H4 (cell line): ENCODE measurements at places on chromosomes 5 and 9. TPM values are rescaled to one million over a fixed set of nuclear protein-coding genes. Genes with fewer than 3 reads are reported as not detected.

- DNase-seq, result no peak
These were observed 58.9 kb upstream of the COL15A1 start for GRCh38 chr9:98884849-98885248.

Gene SMIM32
- not detected in 2 replicates for total RNA-seq

DNA sequence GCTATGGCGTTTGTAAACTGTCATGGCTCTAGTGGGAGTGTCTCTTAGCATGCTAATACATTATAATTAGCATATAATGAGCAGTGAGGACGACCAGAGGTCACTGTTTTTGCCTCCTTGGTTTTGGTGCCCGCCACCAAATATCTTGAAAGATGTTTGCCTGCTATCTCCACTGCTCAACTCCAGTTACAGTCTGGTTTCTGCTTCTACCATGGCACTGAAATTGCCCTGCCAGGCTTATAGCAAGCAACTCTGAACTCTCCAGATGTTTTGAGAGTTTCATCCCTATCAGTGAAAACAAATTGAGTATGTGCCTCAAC is 122.1 kb upstream of the SPRY4 start:
- peak; percentile 21 for DNase-seq

- DNase-seq, result no peak
These were observed 303.8 kb upstream of the IRX4 start for GRCh38 chr5:2186472-2187015.

DNA sequence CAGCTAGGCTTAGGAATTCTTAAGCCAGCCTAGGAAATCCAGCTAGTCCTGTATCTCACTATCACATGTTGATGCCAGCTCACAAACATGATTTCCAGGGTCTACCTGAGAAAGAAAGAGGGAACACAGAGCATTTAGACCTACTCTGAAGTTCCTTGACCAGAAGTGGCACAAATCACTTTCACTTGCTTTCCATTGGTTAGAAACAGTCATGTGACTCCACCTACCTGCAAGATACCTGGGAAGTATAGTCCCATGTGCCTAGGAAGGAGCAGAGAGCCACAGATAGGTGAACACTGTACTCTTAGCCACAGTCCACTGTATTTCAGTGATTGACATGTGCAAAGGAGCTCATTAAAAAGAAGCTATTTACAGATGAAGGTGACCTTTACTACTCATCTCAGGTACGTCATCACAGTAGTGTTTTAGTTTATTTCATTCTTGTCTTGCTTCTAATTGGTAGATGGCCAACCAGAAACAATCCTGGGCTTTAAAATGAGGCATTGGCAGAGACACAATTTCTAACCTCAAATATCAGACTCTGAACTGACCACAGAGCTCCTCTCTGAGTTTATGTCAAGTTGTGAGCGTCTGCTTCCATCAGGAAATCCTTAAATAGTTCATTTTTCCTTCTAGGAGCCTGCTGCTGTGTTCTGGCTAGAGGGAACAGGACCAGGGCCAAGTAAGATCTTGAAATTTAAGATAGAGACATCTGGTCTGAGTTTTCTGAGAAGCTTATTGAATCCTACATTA is 340.7 kb downstream of the TLE4 start:
- DNase-seq, result no peak

DNA sequence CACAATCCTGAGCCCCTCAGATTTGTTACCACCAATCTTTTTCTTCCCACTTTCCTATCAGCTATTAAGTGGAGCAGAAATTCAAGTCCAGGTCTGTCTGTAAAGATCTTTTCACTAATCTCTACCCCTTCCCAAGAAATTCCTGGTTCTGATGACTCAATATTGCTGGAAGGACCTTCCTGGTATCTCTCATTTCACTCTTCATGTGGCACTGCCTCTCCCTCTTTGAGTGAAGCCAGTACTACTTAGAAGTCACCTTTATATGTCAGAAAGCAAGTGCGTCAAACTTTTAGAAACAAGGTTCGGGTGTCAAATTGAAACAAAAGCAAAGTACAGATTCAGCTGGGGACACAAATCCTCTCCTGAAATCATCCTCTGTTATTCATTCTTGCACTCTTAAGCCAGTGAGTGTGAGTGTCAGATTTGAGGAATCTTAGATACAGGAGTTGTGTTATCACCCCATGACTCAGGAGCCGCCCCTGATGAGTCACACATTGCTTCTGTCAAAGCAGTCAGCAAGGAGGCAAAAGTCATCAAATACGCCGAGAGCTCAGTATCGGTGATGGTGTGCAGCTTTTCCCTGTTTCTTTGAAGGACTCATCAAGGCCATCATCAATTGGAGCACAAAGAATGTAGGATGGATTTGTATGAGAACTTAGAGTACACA is 313.0 kb downstream of the CETN3 start:
- peak; percentile 45 for DNase-seq

Gene RNF208
- total RNA-seq, result 0.31 TPM in 1 of 2 replicates, not detected in the other

Gene PCDHB7
- total RNA-seq, result 5.1 and 6.9 TPM in 2 replicates

Gene ZFP2
- total RNA-seq, result not detected in 2 replicates

- DNase-seq, result no peak
These were observed 5.1 kb downstream of the EEIG1 start for GRCh38 chr9:127975376-127976315.

Gene LVRN
- total RNA-seq, result not detected in 2 replicates

- DNase-seq, result no peak
These were observed 1.3 kb upstream of the REEP5 start for GRCh38 chr5:112923148-112923917.

Gene CEL
- 0.06 and 0.14 TPM in 2 replicates for total RNA-seq

- DNase-seq, result no peak
These were observed 8.1 kb downstream of the BRD9 start for GRCh38 chr5:884345-885126.

GRCh38 chr5:35745193-35745592 is 111.5 kb upstream of the IL7R start:
- no peak for DNase-seq

DNA sequence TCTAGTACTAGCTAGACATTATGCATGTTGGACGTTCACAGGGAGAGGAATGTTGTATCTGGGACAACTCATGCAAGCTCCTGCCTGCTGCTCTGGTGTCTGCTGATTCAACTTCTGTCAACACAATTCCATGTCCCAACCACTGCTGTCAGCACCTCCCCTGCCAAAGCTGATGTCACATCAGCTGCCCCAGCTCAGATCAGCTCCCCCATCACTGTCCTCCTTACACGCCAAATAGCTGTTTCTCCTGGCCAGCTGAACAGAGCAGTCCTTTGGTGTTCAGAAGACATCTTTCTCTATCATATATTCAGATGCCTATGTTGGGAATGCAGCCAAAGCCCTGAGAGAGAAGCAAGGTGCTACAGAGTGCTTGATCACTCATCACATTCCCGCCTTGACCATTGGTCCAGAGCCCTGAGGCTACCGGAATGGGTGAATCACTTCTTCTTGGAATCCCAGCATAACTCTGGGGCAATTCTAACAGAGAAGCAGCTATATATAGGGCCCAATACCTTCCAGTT is 223.3 kb downstream of the SEC61B start:
- peak; percentile 16 for DNase-seq

Gene NR2F1
- total RNA-seq, result 6.5 and 10.3 TPM in 2 replicates

- DNase-seq, result no peak
These were observed 10.9 kb upstream of the AFAP1L1 start for GRCh38 chr5:149260761-149261160.

DNA sequence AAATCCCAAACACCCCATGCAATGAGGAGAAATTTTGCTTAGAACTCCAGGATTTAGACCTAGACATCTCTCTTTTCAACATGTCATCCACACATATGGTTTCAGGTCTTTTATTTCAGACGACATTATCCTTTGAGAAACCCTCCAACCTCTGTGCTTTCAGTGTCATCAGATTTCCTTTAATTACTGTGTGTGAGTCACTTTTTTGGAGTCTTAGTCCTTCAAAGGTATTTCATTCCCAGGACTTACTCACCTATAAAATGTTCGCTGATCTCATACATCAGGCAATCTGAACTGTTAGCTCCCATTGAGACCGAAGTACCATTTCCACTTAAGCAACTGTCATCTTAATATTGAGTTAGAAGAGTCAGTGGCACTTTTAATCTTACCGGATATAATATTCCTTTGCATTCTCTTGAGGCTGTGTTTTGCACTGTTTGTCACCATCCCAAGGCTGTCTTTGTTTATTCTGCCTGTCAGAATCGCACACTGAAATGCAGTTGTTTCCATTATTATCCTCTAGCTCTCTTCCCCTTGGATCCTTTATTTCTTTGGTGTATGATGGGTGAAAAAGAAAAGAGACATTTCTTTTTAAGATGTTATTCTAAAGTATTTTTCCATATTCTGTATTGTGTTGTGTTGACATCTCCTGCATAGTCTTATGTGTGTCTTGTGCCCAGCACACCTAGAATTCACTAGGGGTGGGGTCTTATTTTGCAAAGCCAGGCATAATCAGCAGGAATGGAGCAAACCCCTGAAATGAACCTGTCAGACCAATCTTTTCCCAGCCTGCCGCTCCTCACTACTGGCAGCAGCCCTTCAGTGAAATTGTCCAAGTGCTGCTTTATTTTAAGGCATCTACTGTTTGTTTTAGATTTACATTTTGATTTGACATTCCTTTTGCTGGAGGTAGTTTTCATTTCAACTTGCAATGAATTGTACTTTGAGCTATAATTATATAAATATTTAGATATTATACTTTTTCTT is 155.4 kb downstream of the PAM start:
- peak; percentile 66 for DNase-seq

DNA sequence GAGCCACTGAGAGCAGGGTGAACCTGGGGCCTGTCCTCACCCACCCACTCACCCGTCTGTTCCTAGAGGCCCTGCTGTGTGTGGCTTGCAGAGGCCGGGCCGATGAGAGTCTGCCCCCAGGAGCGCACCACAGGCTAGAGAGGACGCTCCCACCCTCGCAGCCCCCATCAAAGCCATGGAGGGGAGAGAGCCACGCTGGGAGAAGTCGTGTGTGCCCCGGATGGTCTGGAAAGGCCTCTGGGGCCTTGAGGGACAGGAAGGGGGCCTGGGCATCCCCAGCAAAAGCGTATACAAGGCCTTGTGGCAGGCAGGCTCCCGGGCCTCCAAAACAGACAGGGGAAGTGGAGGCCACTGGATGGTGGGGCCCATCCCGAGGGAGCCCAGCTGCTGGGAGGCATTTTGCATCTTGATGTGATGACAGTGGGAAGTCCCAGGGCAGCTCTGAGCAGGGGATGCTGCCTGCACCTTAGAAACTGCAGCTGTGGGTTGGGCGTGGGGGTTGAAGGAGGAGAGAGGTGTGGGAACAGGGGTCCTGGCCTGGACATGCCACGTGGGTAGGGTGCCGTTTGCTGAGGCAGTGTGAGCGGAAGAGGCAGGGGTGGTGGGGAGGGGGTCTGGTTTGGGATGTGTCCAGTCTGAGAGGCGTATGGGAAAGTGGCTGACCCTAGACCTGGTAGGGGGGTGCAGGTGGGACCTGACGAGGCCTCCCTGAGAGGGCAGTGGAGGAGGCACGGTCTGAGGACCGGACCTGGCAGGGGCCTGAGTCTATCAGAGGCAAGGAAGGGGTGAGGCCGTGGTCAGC is 43.0 kb upstream of the NOTCH1 start:
- no peak for DNase-seq

GRCh38 chr5:134451936-134452505 is 40.3 kb upstream of the CDKN2AIPNL start:
- peak; percentile 60 for DNase-seq

Gene SLC1A1
- total RNA-seq, result 2.5 and 3.0 TPM in 2 replicates

DNA sequence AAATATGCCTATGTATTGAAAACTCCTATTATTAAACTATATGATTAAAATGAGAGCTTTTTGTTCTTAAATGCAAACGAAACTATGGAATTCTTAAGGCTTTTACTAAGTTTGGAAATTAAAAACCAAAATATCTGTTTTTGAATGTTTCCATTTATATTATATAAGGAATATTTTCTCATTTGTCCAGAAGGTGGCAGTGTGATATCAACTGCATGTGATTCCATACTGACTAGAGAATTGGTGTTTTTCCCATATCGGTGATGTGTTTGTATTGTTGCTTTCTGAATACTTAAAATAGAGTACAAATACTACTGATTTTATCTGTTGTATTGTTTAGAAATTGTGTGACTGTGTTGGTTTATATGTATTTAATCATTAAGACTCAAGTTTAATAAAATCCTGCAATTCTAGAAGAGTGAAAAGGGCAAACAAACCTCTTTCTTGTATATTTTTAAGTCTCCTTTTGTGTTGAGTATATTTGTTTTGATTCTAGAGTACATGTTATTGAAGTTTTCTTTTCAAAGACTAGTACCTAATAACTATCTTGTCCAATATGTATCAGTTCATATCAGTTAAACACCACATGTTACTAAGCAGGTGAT is 320.8 kb downstream of the CCDC171 start:
- DNase-seq, result peak; percentile 46

- DNase-seq, result no peak
These were observed 595.1 kb upstream of the PTGER4 start for GRCh38 chr5:40084614-40085013.

DNA sequence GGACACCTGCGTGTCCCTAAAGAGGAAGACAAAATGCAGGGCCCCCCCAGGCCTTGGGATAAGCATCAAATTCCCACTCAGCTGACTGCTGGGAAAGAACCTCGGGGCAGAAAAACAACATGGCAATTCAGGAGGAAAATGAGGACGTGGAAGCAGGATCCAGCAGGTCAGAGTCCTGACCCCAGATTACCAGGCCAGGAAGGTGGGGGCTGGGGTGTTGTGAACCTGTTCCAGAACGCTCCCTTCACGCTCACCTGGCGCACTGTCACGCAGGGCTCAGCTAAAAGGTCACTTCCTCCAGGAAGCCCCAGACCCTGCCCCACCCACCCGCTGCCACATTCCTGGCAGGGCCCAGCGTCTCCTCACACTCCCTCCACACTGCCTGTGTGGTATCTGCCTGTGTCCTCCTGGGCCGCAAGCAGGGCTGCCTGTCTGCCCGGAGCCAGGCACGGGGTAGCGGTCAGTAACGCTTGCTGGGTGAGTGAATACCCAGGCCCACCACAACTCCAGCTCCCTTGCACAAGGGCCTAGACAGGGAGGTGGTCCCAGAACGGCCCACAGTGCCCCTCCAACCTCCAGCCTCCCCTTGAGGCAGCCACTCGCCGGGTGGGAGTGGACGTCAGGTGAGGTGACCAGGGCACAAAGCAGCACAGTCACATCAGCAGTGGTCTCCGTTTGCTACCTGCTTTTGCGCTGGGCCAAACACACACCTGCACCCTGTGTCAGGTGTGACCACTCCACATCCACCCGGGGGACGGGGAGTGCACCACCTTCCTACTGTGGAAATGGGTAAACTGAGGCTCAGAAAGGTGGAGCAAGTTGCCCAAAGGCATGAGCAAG is 18.1 kb downstream of the VAV2 start:
- DNase-seq, result no peak

Gene SVEP1
- 0.16 and 0.41 TPM in 2 replicates for total RNA-seq

Gene GARIN3
- total RNA-seq, result not detected in 2 replicates

Gene CARTPT
- not detected in 2 replicates for total RNA-seq

DNA sequence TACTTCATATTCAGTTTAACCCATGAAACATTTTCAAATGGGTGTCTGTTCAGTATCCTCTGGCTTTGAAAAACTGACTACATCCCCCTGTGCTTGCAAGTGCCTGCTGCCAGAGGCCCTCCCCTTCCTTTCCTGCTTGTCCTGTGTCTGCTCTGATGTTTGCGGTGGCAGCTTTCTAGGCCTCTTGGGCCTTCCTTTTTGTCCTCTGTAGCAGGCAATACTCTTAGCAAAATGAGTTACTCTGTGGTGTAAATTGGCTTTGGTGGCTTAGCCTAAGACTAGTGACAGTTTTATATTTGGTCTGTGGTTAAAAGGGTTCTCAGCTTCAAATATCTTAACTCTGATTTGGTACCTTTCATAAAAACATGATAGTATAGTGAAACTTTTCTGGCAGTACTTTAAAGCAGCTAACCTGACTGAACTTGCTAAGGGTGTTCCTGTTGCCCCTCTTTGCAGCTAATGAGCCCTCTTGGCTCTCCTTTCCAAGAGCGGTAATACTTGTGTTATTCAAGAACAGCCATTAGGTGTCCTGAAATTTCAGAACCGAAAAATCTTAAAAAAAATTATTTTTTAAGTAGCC is 76.6 kb downstream of the GOLM1 start:
- DNase-seq, result no peak
